ENCODE measurements at places on chromosomes 5 and 9. TPM values are rescaled to one million over a fixed set of nuclear protein-coding genes. Genes with fewer than 3 reads are reported as not detected.
A peak's percentile ranks its signal among the peaks of the same experiment; 100 is the strongest.

DNA sequence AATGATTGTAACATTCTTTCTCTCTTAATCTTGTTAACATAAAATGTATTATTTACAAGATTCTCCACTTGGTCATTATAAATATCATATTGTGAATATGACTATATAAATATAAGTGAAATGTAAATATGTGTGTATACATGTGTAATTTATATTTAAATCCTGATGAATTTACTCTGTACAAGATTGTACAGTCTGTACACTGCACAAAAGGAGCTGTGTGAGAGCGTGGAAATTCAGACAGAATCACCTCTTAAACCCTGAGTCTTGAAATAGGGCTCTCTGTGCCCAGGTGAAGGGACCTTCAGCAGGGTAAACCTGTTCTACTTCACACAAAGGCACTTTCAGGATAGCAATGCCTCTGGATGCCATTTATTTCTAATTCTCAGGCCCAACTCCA is 456.0 kb downstream of the SEMA5A start:
- no peak for ATAC-seq

DNA sequence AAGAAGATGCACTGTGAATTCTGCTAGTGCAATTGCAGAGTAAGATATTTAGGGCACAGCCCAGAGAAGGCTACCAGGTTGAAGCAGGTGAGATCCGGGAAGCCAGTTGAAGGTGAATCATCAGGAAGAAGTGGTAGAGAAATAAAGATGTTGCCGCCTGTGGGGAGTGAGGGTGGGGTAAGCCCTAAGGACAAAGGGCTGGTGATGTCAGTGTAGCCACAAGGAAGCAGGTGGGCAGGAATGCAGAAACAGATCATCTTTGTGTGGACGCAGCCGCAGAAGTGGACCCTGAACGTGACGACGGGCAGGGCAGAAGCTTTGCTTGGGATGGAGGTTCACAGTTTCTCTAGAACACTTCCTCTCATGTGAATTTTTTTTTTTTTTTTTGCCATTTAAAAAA is 164.2 kb downstream of the ACTL7B start:
- no peak for ATAC-seq

- no peak for ATAC-seq
Measured at GRCh38 chr9:17775656-17776055, 196.8 kb downstream of the SH3GL2 start.

- peak; percentile 29 for ATAC-seq
Measured at GRCh38 chr5:59161221-59162105, 578.6 kb downstream of the RAB3C start.

The SLC24A2 gene
- total RNA-seq: 0.13 TPM

The MAST4 gene
- 42.1 TPM for total RNA-seq

The LPAR1 gene
- total RNA-seq: not detected

The PDLIM4 gene
- total RNA-seq: not detected
